ENCODE measurements at places on chromosomes 2 and 18. TPM values are rescaled to one million over a fixed set of nuclear protein-coding genes. Genes with fewer than 3 reads are reported as not detected.

- H3K4me3 ChIP-seq, result no peak overlapping the region
- H3K27me3 ChIP-seq, result peaks cover 19% of the 10 kb centered on the region
- no peak for DNase-seq
- no peak overlapping the region for H3K27ac ChIP-seq
- no peaks in the 10 kb centered on the region for H3K36me3 ChIP-seq
These were observed 3.1 kb downstream of the WNT10A start for GRCh38 chr2:218883491-218884490.

DNA sequence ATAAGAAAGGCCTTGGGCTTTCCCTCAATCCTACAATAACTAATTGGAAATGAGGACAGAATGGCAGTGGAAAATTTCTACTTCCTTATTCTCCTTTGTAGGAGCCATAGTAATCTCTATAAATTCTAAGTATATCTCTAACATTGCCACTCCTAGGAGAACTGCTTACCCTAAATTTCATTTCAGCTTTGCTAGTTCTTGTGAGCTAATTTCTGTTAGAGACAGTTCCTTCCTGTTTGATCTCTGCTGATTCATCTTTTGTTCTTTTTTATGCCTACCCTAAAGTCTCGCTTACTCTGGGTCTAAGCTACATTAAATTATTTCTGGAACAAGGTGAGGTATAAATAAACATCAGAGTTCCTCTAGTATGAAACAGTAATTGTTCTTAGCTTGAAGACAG lies 25.7 kb downstream of the ABHD3 start:
- no peaks in the 10 kb centered on the region for H3K36me3 ChIP-seq
- H3K4me1 ChIP-seq, result no peaks in the 10 kb centered on the region
- H3K27me3 ChIP-seq, result no peaks in the 10 kb centered on the region
- DNase-seq, result no peak
- no peak overlapping the region for H3K4me3 ChIP-seq

The MROH2A gene
- total RNA-seq, result not detected

DNA sequence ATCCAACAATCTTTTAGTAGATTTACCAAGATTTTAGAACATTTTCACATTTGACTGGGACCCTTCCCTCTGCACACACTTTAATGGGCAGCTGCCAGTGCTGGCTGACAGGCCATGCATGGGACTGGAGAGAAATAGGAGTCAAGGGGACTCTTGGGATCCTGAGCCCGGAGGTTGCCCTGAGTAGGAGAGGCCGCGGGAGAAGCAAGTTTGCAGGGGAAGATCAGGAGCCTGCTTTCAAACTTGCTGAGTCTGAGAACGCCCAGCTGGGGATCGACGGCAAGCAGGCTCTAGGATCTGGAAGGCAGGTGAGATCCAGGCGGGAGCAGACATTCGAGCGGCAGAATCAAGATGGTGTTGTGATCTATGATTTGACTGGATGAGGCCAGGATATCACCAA lies 186.1 kb downstream of the HDAC4 start:
- no peaks in the 10 kb centered on the region for H3K36me3 ChIP-seq
- H3K27ac ChIP-seq, result no peak overlapping the region
- no peak for DNase-seq
- no peak overlapping the region for H3K4me3 ChIP-seq
- peaks cover 3% of the 10 kb centered on the region for H3K4me1 ChIP-seq

The CIAO1 gene
- 92.0 TPM for total RNA-seq

DNA sequence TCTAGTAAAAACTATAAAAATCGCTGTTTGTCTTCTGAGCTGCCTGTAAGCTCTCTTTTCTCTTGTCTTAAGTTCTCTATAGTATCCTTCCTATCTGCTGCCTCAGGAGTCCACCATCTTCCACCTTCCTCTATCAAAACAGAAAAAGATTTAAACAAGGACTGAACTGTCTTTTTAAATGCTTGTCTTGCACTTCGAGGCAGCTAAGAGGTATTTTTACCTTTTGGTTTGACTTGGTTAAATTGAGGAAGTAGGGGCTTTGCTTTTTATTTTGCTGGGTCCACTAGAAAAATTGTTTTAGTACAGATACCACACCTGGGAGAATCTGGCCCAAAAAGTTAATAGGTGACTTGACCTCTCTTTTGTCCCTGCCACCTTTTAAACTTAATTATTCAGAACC lies 12.2 kb downstream of the SESTD1 start:
- no peaks in the 10 kb centered on the region for H3K27me3 ChIP-seq
- H3K4me1 ChIP-seq, result peaks cover 4% of the 10 kb centered on the region
- H3K4me3 ChIP-seq, result no peak overlapping the region
- H3K36me3 ChIP-seq, result no peaks in the 10 kb centered on the region

GRCh38 chr18:58776084-58776483 lies 88.6 kb upstream of the ZNF532 start:
- H3K27ac ChIP-seq, result no peak overlapping the region
- no peaks in the 10 kb centered on the region for H3K27me3 ChIP-seq
- H3K36me3 ChIP-seq, result no peaks in the 10 kb centered on the region

GRCh38 chr2:55966401-55967118 lies 43.0 kb upstream of the EFEMP1 start:
- no peak overlapping the region for H3K4me3 ChIP-seq
- H3K27me3 ChIP-seq, result no peaks in the 10 kb centered on the region
- peak; percentile 67 for DNase-seq
- H3K4me1 ChIP-seq, result peaks cover 21% of the 10 kb centered on the region

DNA sequence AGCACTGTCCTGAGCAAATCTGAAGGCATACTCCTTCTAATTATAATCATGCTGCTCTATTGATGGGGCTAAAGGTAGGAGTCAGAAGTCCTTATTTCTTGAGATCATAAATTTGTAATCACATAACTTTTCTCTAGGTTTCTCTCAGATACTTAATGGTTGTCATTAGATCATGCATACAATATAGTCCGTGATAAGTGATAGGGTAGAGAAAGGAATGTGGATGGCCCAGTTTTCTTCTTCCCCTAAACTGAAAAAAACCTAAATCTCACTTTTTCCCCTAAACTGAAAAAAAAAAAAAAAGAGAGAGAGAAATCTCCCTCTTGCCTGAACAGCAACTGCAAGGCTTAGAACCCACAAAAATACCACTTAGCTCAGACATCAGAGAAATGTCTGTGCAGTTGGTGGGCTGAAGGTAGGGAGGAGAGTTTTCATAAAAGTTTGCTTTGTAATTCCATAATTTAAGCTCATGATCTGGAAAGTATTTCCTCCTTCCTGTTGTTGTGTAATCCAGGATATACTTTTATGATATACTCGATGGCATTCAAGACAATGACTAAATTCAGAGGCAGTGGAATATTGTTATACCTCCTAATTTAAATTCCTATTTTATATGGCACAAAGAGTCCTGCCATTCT lies 79.3 kb upstream of the ITPRID2 start:
- peak overlapping the region; percentile 75 for H3K27ac ChIP-seq
- H3K4me3 ChIP-seq, result no peak overlapping the region
- H3K36me3 ChIP-seq, result no peaks in the 10 kb centered on the region
- peaks cover 76% of the 10 kb centered on the region for H3K4me1 ChIP-seq
- no peaks in the 10 kb centered on the region for H3K27me3 ChIP-seq
- no peak for DNase-seq

DNA sequence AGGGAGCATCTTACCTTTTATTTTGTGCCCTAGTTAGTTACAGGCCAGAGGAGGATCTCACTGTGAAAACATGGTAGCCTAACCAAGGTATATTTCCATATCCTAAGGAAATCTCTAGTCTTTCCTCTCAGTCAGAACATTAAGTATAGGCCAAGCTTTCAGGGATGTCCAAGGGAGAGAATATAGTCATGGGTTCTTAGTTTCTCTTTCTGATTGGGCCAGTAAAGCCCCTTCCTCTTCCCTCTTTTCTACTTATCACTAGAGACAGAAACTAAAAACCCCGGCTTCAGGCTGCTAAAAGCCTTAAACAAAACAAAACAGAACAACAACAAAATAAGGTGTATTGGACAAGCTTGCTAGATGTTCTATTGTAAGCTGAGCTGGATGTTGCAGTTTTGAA lies 44.3 kb upstream of the TNFRSF11A start:
- no peaks in the 10 kb centered on the region for H3K36me3 ChIP-seq
- no peak for DNase-seq
- no peak overlapping the region for H3K4me3 ChIP-seq
- H3K4me1 ChIP-seq, result no peaks in the 10 kb centered on the region
- peak overlapping the region; percentile 39 for H3K27ac ChIP-seq
- H3K27me3 ChIP-seq, result no peaks in the 10 kb centered on the region

DNA sequence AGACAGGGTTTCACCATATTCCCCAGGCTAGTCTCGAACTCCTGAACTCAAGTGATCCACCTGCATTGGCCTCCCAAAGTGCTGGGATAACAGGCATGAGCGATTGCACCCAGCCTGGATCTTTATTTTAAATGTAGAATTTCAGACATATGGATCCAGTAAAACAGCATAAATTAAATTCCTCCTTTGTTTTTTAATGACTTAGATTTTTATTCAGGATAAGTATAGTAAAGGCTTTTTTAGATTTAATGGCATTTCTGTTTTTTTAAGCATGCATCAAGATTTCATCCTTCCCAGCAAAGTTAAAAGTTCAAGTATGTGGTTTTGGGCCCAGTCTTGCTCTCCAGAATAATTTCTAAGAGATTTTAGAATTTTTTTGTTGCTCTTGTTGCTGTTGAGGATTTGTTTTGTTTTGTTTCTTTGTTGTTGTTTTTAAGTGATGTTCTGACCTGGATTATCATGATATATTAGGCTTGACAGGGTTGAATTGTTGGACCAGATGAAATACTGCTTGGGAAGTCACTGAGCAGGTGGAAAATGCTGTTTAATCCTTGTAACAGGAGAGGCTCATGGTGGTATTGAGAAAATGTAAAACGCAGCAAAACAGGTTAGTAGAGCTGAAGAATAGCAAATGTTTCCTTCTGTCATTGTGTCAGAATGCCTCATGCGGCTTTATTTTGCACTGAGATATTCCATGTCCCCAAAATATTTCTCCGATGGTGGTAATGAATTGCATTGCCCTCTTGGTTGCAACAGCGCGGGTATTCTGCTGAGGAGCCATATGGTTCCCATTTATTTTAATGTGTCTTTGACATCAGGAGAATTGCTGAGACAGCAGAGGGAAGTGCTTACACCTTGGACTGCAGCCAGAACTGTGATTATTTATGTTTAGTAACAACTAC lies 147.9 kb downstream of the GALNT3 start:
- DNase-seq, result no peak
- H3K4me3 ChIP-seq, result no peak overlapping the region
- no peaks in the 10 kb centered on the region for H3K4me1 ChIP-seq
- H3K27me3 ChIP-seq, result no peaks in the 10 kb centered on the region
- no peak overlapping the region for H3K27ac ChIP-seq

The GPR155 gene
- total RNA-seq, result 8.6 TPM

- no peaks in the 10 kb centered on the region for H3K27me3 ChIP-seq
- peak; percentile 35 for DNase-seq
- no peak overlapping the region for H3K4me3 ChIP-seq
- H3K36me3 ChIP-seq, result no peaks in the 10 kb centered on the region
These were observed 113.0 kb upstream of the COPS8 start for GRCh38 chr2:236972491-236973342.

The SLC8A1 gene
- total RNA-seq, result 7.8 TPM

- H3K27ac ChIP-seq, result no peak overlapping the region
- no peaks in the 10 kb centered on the region for H3K4me1 ChIP-seq
- H3K27me3 ChIP-seq, result no peaks in the 10 kb centered on the region
- DNase-seq, result no peak
These were observed 44.3 kb upstream of the EHBP1 start for GRCh38 chr2:62661263-62661635.

The SLC40A1 gene
- total RNA-seq, result 30.3 TPM

The STON1 gene
- 24.1 TPM for total RNA-seq

The GULP1 gene
- 50.3 TPM for total RNA-seq

- no peaks in the 10 kb centered on the region for H3K27me3 ChIP-seq
- H3K36me3 ChIP-seq, result no peaks in the 10 kb centered on the region
- H3K4me3 ChIP-seq, result no peak overlapping the region
These were observed 311.4 kb upstream of the NCKAP5 start for GRCh38 chr2:133879703-133880102.

- no peaks in the 10 kb centered on the region for H3K36me3 ChIP-seq
- H3K27me3 ChIP-seq, result no peaks in the 10 kb centered on the region
- H3K27ac ChIP-seq, result no peak overlapping the region
- DNase-seq, result peak; percentile 27
- no peaks in the 10 kb centered on the region for H3K4me1 ChIP-seq
These were observed 163.1 kb downstream of the TTC32 start for GRCh38 chr2:19738707-19739106.

The UPP2 gene
- not detected for total RNA-seq

The AOX1 gene
- total RNA-seq, result 60.0 TPM

The PLCD4 gene
- 0.52 TPM for total RNA-seq

The AQP4 gene
- 3.6 TPM for total RNA-seq

DNA sequence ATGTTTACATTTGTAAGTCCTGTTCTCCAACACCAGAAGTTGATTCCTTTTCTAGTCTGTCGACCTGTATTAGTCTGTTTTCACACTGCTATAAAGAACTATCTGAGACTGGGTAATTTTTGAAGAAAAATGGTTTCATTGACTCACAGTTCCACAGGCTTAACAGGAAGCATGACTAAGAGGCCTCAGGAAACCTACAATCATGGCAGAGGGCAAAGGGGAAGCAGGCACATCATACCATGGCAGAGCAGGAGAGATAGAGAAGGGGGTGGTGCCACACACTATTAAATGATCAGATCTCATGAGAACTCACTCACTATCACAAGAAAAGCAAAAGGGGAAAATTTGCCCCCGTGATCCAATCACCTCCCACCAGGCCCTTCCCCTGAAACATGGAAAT lies 112.8 kb upstream of the MAP3K20 start:
- no peak overlapping the region for H3K27ac ChIP-seq
- H3K4me3 ChIP-seq, result no peak overlapping the region
- no peaks in the 10 kb centered on the region for H3K27me3 ChIP-seq
- no peak for DNase-seq
- peaks cover 17% of the 10 kb centered on the region for H3K4me1 ChIP-seq
- H3K36me3 ChIP-seq, result no peaks in the 10 kb centered on the region

All from body of pancreas (tissue), 4 donors.